ENCODE measurements at places on chromosomes 12 and 14. TPM values are rescaled to one million over a fixed set of nuclear protein-coding genes. Genes with fewer than 3 reads are reported as not detected.

DNA sequence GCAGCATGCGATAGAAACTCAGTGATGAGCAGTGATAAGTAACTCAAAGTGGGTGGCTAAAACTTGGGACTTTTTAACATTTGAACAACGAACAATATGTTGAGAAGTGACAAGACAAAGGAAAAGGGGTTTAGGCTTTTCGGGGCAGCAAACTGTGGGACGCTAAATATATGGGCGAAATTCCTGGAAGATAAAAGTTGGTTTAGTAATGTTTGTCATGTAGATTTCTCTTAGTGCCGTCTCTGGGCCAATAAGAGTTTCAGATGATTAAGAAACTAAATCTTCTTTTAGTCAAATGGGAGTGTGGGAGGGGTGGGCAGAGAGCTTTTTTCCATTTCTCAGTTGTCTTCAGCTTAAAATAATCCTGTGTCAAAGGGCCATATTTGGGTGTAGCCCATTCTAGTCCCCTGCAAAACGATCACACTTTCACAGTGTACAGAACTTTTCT, 41.7 kb upstream of the FUT8 start:
- DNase-seq: no peak

DNA sequence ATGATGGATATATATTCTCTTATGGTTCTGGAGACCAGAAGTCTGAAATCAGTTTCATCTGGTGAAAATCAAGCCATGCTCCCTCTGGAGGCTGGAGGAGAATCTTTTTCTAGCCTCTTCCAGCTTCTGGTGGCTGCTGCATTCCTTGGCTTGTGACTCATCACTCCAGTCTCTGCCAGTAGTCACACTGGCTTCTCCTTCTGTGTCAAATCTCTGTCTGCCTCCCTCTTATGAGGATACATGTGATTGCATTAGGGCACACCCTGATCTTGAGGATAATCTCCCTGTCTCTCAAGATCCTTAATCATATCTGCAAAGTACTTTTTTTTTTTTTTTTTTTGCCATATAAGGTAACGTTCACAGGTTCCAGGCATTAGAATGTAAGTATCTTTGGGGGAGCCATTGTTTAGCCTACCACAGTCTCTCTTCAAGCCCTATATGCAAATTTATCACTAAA, 17.7 kb downstream of the DNAL1 start:
- no peak for DNase-seq

GRCh38 chr12:45794422-45794821, 64.9 kb downstream of the ARID2 start:
- DNase-seq: no peak

- DNase-seq: no peak
These were observed 20.7 kb downstream of the VTI1B start for GRCh38 chr14:67653651-67654280.

Gene CISTR
- polyA plus RNA-seq: not detected

- no peak for DNase-seq
These were observed 202.9 kb downstream of the AKAP6 start for GRCh38 chr14:32531942-32532515.

Gene GPR84
- polyA plus RNA-seq: not detected

DNA sequence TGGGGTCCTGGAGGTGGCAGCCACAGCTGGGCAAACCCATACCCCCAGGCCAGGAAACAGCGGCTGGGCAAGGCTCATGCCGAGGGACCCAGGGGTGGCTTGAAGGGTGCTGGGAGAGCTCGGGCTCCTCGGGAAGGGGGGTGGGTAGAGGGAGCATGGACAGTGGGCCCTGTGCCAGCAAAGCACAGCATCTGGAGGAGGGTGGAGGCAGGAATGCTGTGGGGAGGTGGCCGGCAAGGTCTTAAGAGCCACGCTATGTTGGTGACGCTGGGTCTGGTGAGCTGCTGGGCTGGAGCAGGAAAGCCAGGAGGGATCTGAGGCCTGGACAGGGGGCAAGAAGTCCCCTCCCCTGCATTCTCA, 48.2 kb upstream of the DLK1 start:
- DNase-seq: no peak

Gene LRRC10
- polyA plus RNA-seq: not detected

Gene TSPAN19
- polyA plus RNA-seq: not detected

GRCh38 chr12:2228535-2228934, 175.7 kb downstream of the CACNA1C start:
- DNase-seq: no peak

DNA sequence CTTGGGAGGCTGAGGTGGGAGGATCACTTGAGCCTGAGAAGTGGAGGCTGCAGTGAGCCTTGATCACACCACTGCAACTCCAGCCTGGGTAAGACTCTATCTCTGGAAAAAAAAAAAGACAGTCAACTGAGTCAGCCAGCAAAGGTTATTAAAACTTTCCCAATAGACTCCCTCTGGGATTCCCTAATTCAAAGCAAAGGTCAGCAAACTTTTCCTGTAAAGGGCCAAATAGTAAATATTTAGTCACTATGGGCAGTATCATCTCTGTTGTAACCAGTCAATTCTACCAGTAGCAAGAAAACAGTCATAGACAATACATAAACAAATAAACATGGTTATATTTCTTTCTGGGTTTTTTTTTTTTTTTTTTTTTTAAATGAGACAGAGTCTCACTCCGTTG, 122.5 kb downstream of the IPO8 start:
- DNase-seq: no peak

Gene IL23A
- polyA plus RNA-seq: 26.4 TPM

DNA sequence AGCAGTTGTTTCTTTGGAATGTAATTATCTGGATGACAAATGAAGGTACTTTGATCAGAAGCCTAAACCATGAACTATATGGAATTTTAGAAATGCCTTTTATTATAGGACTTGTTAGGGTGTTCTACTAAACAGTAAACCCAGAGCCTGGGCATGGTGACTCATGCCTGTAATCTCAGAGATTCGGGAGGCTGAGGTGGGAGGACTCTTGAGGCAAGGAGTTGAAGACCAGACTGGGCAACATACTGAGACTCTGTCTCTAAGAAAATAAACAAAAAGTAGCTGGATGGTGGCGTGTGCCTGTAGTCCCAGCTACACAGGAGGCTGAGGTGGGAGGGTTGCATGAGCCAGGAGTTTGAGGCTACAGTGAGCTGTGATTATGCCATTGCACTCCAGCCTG, 23.9 kb downstream of the PALS1 start:
- DNase-seq: no peak

Gene TBX3
- not detected for polyA plus RNA-seq

DNA sequence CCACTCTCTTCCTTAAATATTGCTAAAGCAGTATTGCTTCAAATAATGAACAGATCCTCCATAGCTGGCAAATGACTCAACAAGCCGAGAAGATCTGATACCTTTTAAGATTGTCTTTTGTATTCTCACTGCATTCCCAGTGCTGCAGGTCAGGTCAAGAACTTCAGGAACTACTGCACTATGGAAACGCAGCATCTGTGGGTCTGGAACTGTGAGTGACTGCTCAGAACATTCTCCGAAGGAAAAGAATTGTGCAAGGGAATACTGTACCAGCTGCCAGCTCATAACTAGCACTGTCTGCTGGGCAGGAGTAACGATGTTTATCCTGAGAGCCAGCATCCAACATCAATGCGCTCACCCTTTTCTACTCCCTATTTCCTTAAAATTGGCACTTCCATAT, 348.0 kb upstream of the SOX5 start:
- no peak for DNase-seq

DNA sequence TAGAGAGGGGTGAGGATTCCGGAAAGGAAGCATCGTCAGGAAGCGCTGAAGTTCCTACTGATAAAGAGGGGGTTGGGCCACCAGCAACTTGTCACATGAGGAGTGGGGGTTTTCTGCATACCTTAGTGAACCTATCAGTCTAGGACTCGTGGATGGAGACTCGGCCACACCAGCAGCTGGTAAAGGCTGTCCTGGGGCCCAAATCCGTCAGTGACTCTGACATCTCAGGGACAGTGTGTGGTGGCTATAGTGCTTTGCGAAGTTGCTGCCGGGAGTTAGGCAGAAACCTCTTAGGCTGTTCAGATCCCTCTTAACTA, 16.4 kb downstream of the RNASE2 start:
- DNase-seq: no peak

DNA sequence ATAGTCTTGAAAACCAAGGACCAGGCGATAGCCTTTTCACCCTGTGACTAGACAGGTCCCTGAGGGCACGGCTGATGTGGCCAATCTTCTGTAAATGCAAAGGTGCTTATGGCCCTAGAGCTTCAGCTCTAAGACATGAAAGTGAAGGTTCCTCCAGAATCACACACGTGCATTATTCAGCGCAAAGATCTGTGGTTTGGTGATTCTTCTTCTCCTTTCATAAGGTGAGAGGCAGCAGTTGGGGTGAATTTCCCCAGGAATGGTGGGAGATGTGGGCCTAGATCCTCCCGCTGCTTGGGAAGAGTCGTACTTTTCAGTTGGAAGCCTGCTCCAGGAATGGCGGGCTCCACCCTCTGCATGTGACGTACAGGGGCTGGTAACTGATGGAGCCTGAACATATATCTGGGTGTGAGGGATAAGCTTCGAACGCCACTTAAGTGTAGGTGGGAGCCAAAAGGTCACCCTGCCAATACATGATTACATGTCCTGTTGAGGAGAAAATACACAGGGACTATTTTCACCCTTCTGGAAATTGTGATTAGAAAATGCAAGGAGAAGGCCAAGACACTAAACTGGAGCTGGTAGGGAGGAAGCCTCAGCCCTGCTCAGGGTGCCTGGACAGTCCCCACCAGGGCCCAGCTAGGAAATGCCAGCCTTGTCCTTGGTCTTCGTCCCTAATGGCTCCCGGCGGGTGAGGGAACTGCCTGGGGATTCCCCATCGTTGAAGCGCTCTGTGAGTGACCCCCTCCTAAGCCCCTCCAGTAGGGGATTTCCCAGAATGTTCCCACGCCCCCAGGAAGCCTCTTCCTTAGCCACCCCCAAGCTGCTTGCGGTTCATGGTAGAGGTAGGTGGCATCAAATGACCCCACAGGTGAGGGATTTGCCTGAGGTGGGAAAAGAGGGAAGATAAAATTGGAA, 17.6 kb downstream of the BATF start:
- DNase-seq: no peak

Measured in CD8-positive, alpha-beta memory T cell (primary cell).